ENCODE measurements at places on chromosomes 6 and 20. TPM values are rescaled to one million over a fixed set of nuclear protein-coding genes. Genes with fewer than 3 reads are reported as not detected.

DNA sequence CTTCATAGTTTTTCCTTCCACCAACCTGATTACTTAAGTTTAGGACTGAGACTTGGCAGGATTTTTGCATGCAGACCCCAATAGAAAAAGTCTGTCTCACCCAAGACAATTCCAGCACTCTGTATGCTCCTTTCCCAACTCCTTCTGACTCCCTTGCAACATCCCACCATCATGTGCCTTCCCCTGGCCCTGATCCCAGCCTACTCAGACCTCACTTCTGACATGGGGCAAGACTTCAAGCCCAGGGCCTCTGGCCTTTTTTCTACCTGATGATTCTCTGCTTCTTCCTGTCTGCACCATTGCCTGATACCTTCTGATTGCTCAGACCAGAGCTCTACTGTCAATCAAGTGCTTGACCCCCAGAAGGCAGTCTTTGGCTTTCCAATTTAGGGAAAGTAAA lies 96.6 kb downstream of the HAO1 start:
- no peaks in the 10 kb centered on the region for H3K27me3 ChIP-seq
- H3K4me1 ChIP-seq, result peaks cover 7% of the 10 kb centered on the region
- no peak overlapping the region for H3K4me3 ChIP-seq
- no peak overlapping the region for H3K27ac ChIP-seq

DNA sequence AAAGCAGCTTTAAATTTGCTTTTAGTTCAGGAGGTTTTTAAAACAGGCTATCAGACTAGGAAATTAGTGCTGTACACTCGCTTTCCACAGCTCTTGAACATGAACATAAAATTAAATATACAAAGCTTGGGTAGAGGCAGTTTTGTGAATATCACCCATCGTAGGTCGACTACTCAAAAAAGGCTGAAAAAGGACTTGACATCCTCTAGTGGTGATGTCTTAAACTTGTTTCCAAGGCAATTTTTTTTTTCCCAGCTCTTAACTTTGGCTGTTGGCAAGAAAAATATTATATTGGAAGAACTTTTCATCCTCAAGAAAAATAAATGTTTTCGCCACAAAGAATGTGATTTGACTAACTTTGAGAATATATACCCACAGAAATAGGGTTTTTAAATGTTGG lies 2.9 kb downstream of the MAP7 start:
- peaks cover 18% of the 10 kb centered on the region for H3K4me1 ChIP-seq
- no peak overlapping the region for H3K27ac ChIP-seq
- H3K36me3 ChIP-seq, result no peaks in the 10 kb centered on the region
- no peak overlapping the region for H3K4me3 ChIP-seq

DNA sequence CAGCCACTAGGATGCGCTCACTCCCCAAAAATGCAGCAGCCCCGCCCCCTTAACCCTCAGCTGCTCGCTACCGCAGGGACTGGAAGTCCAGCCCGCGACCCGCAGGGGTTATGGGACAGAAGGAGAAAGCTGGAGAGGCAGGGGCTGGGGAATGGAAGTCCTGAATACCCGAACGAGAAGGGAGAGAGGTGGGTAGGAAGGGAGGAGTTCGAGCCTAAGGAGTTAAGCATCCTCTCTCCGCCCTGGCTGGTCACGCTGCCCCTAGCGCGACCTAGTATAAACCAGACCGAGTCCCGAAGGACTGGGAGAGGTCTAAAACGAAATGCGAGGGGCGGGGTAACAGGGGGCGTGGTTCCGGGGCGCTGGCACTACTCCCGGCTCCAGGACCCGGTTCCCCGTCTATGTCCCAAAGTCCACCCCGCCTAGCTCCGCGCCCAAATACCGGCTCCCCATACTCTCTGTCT lies 448 bp upstream of the DDAH2 start:
- H3K27ac ChIP-seq, result peak overlapping the region; percentile 98
- H3K27me3 ChIP-seq, result no peaks in the 10 kb centered on the region
- DNase-seq, result peak; percentile 84
- H3K4me3 ChIP-seq, result peak overlapping the region; percentile 99
- peaks cover 56% of the 10 kb centered on the region for H3K36me3 ChIP-seq

GRCh38 chr6:11869672-11870340 lies 91.2 kb upstream of the ADTRP start:
- no peaks in the 10 kb centered on the region for H3K27me3 ChIP-seq
- no peaks in the 10 kb centered on the region for H3K36me3 ChIP-seq
- no peak overlapping the region for H3K27ac ChIP-seq

- no peaks in the 10 kb centered on the region for H3K4me1 ChIP-seq
- no peaks in the 10 kb centered on the region for H3K27me3 ChIP-seq
- no peak for DNase-seq
- H3K4me3 ChIP-seq, result no peak overlapping the region
- no peak overlapping the region for H3K27ac ChIP-seq
- H3K36me3 ChIP-seq, result peaks cover 15% of the 10 kb centered on the region
Measured at GRCh38 chr6:37486121-37486839, 13.4 kb downstream of the CCDC167 start.

DNA sequence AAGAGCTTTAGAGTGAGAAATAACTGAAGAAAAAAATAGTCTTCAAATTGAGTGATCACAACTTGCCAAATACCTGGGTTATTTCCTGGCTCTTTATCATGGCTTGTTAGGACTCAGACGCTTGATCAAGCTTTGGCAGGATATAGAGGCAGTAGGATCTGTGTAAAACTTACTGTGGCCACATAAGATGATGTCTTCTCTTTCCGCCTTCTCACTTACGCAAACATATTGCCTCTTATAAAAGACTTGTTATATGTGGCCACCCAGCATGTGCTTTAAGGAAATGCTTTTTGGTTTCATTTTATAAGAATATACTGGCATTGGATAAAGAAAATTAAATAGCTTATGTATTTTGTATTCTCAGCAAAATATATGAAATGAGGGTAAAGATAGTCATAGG lies 101.8 kb upstream of the AKIRIN2 start:
- no peaks in the 10 kb centered on the region for H3K4me1 ChIP-seq
- H3K27ac ChIP-seq, result no peak overlapping the region
- no peaks in the 10 kb centered on the region for H3K27me3 ChIP-seq
- no peak overlapping the region for H3K4me3 ChIP-seq
- no peak for DNase-seq
- no peaks in the 10 kb centered on the region for H3K36me3 ChIP-seq

The HCK gene
- 38.1 TPM for total RNA-seq

The LRRN4 gene
- not detected for total RNA-seq

GRCh38 chr6:160031442-160031841 lies 62.6 kb downstream of the IGF2R start:
- H3K27me3 ChIP-seq, result no peaks in the 10 kb centered on the region
- no peak overlapping the region for H3K4me3 ChIP-seq
- no peak overlapping the region for H3K27ac ChIP-seq

DNA sequence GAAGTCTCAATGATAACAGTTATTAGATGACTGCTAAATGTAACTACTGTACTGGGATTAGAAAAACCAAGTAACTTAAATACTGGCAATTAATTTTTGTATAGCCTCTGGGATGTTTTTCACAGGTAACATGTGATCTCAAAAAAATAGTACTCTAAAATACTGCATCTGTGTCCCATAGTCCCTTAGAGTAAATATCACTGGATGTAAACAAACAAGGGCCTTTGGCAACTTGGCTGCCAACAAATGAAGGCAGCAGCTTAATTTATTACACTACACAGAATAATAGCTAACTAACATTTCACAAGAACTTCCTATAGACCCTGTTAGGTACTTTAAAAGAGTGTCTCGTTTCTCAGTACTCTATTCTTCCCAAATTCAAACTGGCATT lies 14.0 kb downstream of the ARHGAP18 start:
- H3K4me3 ChIP-seq, result no peak overlapping the region
- no peak overlapping the region for H3K27ac ChIP-seq
- H3K4me1 ChIP-seq, result peaks cover 8% of the 10 kb centered on the region
- no peaks in the 10 kb centered on the region for H3K36me3 ChIP-seq
- DNase-seq, result no peak

The HSPA1L gene
- total RNA-seq, result 1.2 TPM

DNA sequence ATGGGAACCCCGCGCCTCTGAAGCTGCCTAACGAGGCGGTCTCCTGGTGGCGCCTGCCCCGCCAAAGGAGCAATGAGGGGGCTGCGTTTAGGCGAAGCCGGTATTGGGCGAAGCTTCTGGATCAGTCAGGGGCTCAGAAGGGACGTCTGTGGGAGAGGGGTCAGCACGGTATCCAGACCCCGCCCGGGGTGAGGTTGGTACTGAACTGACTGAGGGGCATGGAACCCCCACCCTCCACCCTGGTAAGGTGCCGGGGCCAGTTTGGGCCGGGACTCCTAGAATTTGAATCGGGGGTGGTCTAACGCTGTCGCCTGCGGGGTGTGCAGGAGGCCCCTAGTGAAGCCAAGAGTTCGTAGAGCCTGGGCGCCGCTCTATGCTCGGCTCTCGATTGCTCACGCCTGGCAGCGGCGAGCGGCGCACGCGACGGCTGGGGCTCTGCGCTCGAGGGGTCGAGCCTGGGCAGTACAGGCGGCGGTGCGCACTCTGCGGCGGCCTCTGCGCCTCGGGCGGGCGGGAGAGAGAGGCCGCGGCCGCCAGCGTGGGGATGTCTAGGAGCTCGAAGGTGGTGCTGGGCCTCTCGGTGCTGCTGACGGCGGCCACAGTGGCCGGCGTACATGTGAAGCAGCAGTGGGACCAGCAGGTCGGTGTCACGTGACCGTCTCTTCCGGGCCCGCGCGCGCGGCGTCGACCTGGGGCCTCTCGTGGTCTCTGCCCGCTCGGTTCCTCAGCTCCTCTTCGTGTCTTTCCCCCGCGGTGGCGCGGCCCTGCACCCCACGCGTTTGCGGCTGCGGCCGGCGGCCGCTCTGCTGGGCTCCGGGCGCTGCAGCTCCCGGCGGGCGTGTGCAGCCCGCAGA lies at the start of the genes KAT14 and PET117:
TSS of gene KAT14 (plus strand) at position 452 of the 854 bp plus-strand sequence. CDS start 4,798 bp downstream, outside the sequence.
TSS of gene PET117 (plus strand) at position 452 of the 854 bp plus-strand sequence. CDS start at position 545, 93 bp downstream.
- peak; percentile 62 for DNase-seq
- H3K4me1 ChIP-seq, result peaks cover 14% of the 10 kb centered on the region
- no peaks in the 10 kb centered on the region for H3K27me3 ChIP-seq
- peak within 1 kb of the TSS; percentile 75 for H3K27ac ChIP-seq
- peak within 1 kb of the TSS; percentile 98 for H3K4me3 ChIP-seq

The MYT1 gene
- not detected for total RNA-seq

The OXT gene
- total RNA-seq, result not detected

GRCh38 chr20:38127920-38128528 lies 37.0 kb downstream of the TGM2 start:
- H3K36me3 ChIP-seq, result peaks cover 24% of the 10 kb centered on the region
- DNase-seq, result no peak
- no peaks in the 10 kb centered on the region for H3K27me3 ChIP-seq
- no peak overlapping the region for H3K4me3 ChIP-seq
- H3K27ac ChIP-seq, result peak overlapping the region; percentile 91
- peaks cover 50% of the 10 kb centered on the region for H3K4me1 ChIP-seq

DNA sequence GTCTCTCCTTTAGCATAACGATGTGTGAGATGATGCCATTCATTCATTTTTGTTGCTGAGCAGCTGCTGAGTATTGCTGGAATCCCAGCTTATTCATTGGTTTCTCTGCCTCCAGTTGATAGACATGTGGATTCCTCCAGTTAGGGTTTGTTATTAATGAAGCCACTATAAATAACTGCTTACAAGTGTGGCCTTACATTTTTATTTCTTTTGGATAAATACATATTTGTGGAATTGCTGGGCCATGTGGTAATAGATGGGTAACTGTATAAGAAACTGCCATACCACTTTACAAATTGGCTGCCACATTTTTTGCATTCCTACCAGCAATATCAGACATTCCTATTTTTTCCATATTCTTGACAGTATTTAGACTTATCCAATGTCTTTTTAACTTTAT lies 2.6 kb upstream of the HLA-B start:
- H3K27me3 ChIP-seq, result no peaks in the 10 kb centered on the region
- no peak for DNase-seq
- H3K36me3 ChIP-seq, result no peaks in the 10 kb centered on the region
- H3K4me1 ChIP-seq, result peaks cover 12% of the 10 kb centered on the region
- H3K4me3 ChIP-seq, result no peak overlapping the region
- no peak overlapping the region for H3K27ac ChIP-seq

The ESR1 gene
- total RNA-seq, result 4.9 TPM

The GPRC6A gene
- total RNA-seq, result not detected

DNA sequence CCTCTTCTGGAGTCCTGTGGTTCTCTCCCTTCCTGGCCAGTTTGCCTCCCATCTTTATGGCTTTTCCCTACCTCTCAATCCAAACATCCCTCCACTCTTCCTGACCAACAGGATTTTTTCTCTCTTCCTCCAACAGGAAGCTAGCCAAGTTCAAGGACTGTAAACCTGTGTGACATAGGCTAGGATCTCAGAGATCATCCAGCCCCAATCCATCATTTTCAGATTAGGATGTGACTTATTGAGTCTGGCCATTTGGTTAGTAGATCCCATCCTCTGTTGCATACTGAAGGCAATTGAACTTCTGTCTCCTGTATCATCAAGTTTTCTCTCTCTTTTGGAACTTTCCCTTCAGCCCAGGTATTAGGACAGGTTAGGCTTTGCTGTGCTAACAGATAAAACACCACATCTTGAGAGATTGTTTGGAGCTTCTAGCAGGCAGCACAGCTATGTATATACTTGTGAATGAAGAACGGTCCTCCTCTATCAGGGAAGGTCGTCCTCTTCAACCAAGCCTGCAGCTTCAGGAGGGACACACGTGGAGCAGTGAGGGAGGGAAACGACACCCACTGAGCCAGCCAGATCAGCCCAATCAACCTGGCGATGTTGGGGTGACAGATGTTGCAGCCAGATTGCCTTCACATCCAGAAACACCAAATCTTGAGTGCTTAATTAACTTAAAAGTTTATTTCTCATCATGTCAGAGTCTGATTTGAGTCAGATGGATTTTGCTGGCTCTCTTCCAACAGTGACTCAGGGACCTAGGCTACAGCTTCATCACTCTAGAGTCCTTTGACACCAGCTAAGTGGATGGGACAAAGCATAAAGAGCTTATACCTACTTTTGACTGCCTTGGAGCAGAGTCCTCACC lies 106.8 kb downstream of the GJA10 start:
- no peak for DNase-seq
- no peaks in the 10 kb centered on the region for H3K36me3 ChIP-seq
- H3K4me1 ChIP-seq, result peaks cover 21% of the 10 kb centered on the region
- no peaks in the 10 kb centered on the region for H3K27me3 ChIP-seq

- H3K27ac ChIP-seq, result no peak overlapping the region
- no peaks in the 10 kb centered on the region for H3K36me3 ChIP-seq
- H3K27me3 ChIP-seq, result peaks cover 13% of the 10 kb centered on the region
Measured at GRCh38 chr6:30360139-30360538, 15.2 kb downstream of the RPP21 start.

DNA sequence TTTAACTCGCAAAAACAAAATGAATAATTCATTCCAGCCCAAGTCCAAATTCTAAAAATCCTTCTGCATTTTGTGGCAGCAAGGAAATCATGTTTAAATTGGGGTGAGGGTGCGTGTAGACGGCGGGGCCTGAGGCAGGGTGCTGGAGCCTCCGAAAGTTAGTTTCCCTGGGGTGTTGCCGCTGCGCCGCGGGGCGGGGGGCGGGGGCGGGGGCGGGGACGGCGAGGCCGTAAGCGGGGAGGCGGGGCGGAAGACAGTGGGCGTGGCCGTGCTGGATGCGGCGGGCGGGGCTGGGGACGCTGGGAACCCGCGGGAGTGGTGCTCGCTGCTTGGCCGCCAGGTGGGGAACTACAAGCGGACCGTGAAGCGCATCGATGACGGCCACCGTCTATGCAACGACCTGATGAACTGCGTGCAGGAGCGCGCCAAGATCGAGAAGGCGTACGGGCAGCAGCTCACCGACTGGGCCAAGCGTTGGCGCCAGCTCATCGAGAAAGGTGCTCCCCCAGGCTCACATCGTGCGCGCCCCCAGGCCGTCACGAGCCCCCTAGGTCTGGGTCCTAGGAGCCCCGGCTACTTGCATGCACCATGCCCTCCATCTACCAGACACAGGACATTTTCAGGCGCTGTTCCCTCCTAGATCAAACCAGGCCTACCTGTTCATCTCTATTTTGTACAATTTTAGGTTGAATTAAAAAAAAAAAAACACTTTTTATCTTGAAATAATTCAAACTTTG lies 29.0 kb downstream of the SPDEF start:
- DNase-seq, result peak; percentile 79
- no peaks in the 10 kb centered on the region for H3K36me3 ChIP-seq
- H3K4me3 ChIP-seq, result peak overlapping the region; percentile 61
- peaks cover 10% of the 10 kb centered on the region for H3K4me1 ChIP-seq
- H3K27ac ChIP-seq, result peak overlapping the region; percentile 67
- no peaks in the 10 kb centered on the region for H3K27me3 ChIP-seq

Data from thoracic aorta (tissue), 2 donors.